Stimulated activated CD8-positive, alpha-beta memory T cell treated with anti-CD3 and anti-CD28 coated beads, Interleukin-15, amount 100 ng/mL, for 24 hours (primary cell): ENCODE measurements at places on chromosomes 3 and 15.

- DNase-seq: no peak
Measured at GRCh38 chr3:196047391-196048030, 34.4 kb downstream of the TFRC start.

GRCh38 chr3:140277886-140278285 is 342.9 kb downstream of the CLSTN2 start:
- no peak for DNase-seq

DNA sequence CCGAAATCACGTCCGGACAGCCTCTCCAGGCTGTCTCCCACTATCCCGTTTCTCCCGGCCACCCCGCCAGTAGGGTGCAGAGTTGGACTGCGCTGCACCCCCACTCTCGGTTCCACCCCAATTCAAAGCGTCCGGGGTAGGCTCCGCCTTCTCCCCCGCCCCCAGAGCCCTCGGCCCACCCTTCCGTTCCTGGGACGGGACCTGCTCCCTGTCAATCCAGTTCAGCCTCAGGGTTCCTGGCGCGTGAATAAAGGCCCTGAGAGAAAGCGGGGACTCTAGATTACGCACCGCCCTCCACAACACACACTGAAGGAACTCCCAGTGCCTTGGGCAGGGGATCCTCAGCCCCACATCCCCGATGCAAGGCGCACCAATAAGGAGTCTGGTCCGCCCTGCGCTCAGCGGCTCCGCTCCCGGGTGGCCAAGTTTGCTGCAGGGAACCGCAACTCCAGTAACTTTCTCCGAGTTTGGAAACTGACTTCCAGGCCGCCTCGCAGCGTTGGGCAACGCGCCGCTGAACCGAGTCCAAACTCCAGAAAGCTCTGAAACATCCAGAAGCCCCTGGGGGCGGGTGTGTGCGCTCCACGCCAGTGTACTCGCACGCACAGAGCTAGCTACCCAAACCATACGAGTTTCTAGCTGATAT is 1.9 kb downstream of the ADAMTS9 start:
- no peak for DNase-seq

DNA sequence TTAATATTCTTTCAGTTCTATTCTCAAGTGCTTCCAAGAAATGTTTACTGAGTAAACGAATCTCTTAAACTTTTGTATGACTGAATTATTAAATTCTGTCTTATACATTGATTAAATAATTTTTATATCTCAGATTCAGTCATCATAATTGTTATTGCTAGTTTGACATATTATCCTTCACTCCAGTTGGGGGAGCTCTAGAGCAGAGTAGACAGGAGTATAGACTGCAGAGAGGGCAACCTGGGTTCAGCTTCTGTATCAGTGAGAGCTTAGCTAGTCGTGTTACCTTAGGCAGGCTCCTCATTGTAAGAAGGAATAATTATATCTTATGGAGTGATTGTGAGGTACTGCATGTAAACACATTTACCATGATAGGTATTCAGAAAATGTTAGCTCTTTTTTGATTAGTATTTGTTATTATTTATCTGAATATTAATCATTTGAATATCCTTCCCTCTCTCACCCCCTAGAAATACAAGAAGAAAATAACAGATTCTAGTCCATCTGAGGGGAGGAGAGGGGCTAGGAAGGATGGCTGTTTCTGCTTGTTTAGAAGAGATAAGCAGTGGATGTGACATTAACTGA is 31.0 kb upstream of the ZCWPW2 start:
- no peak for DNase-seq

GRCh38 chr3:4841776-4842440 is 137.3 kb upstream of the BHLHE40 start:
- no peak for DNase-seq

- no peak for DNase-seq
Measured at GRCh38 chr3:21621181-21621651, 129.8 kb downstream of the ZNF385D start.

GRCh38 chr3:59809710-59810444 is 760.1 kb upstream of the CFAP20DC start:
- DNase-seq: no peak

GRCh38 chr3:40844896-40845295 is 320.1 kb downstream of the ZNF621 start:
- DNase-seq: no peak

DNA sequence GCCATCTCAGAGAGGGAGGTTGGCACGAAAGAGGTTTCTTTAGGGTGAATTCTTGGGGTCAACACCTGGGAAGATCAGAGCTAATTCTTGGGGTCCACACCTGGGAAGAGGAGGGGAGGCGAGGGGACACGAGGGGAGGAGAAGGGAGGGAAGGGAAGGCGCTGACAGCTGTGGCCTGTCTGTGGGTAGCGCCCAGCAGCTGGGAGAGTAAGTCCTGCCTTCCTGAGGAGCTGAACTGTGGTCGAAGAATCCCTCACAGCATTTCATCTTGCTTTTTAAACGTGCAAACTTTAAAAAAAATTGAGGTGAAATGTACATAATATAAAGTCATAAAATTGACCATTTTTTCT is 63.2 kb upstream of the CGNL1 start:
- DNase-seq: no peak

GRCh38 chr3:161354554-161354953 is 16.8 kb downstream of the SPTSSB start:
- no peak for DNase-seq

- DNase-seq: no peak
Measured at GRCh38 chr3:45321607-45322391, 66.6 kb upstream of the LARS2 start.

- DNase-seq: no peak
Measured at GRCh38 chr3:122246199-122246598, 62.7 kb downstream of the CASR start.

DNA sequence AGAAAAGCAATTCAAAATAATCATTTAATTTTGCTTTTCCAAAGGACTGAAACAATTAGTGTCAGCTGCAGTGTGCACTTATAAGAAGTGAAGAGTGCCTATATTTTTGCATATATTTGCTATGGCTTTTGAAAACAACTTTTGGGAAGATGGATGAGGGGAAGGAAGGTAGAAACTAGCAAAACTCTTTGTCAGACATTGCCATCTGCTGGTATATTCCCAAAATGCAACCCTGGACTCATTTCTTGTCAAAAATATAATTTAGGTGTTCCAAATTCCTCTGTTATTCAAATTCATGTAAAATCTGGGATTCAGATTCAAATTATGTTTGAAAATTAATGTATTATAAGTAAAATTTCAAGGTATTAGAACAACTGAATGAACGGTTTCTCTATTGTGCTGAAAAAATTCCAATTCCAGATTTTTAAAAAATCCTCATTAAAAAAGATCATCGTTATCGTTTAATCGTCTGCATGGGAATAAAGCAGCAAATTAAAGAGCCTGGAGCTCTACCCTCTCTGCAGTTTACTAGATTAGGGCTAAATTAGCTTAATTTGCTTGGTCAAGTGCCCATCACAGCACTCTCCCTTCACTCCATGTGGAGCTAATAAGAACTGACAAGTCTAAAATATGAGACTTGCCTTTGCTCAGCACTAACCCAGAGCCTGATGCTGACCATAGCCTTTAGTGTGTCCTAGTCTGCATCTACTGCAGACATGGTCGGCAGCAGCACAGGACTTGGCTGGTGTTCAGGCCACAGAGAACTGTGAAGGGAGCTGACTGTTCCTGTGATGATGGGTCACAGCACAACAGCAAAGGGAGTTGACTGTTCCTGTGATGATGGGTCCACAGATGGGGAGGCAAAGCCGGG is 67.9 kb upstream of the MITF start:
- DNase-seq: no peak

DNA sequence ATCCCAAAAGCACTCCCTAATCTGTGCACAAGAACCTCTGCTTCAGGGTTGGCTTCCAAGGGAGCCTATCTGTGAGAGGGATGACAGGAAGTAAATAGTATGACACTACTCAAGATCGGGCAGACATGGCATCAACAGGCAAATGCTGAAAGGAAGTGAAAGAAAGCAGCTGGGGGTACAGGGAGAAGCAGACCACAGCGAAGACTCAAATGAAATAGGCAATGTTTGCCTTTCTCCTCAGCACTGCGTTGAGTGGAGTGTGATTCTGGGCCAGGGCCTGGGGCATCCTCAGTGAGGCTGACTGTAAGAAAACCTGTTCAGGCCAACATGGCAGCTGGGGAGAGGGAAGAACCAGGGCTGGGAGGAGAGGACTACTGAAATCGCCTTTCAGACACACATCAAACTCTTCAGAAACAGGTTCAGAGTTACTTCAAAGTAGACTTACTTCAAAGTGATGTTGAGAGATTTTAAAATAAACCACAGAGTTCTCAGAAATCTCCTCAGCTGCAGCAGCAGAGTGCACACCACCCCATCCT is 96.6 kb downstream of the SLC9A9 start:
- DNase-seq: peak; percentile 3

DNA sequence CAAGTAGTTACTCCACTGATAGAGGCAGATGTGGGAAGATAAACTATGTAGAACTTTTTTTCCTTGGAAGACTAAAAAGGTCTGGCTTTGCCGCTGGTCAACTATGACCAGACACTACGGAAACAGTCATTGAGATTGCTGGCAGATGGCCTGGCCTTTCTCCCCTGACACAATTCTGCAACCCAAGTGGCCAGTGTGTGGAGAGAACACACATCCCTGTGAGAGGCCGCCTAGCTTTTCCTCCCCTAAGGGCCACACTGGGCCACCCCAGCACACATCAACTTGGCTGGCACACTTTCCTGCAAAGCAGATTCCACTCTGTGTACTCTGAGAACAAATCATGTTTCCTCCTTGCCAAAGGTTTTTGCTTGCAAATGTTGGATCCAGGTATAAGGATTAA is 10.4 kb upstream of the TJP1 start:
- no peak for DNase-seq

- no peak for DNase-seq
Measured at GRCh38 chr15:96234109-96234892, 96.2 kb upstream of the NR2F2 start.

- DNase-seq: no peak
Measured at GRCh38 chr3:158961471-158961870, 159.6 kb downstream of the MFSD1 start.

DNA sequence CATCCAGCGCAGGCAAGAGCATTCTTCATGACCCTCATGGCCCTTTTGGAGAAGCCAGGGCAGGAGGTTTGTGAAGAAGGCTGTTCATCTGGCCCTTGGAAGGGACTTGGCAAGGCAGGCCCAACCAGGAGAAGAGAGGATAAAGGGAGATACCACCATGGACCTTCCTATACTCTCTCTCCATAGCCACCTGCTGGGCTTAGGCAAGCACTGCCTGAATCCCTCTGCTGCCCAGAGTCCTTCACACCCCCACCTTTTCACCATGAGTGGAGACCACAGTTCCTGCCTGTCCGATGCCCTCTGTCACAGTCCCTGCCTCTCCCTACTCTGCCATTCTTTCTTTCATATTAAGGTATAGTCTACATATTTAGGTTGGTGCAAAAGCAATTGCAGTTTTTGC is 10.6 kb upstream of the SFMBT1 start:
- DNase-seq: no peak

- no peak for DNase-seq
Measured at GRCh38 chr3:84039099-84039498, 919.7 kb upstream of the CADM2 start.

DNA sequence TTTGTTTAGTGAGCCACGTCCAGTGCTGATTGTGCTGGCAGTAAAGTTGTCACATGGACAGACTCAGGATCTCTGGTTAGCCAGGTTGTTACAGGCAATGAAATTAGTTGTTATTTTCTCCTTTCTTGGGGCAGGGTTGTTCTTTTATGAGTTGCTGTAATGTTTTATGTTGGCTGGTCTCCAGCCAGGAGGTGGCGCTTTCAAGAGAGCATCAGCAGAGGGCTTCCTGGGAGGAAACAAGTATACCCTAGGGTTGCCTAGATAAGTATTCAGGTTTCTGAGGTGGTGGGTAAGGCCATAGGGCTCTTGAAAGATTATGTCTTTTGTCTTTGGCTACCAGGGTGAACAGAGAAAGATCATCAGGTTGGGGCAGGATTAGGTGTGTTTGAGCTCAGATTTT is 14.5 kb upstream of the CFAP20DC start:
- no peak for DNase-seq

DNA sequence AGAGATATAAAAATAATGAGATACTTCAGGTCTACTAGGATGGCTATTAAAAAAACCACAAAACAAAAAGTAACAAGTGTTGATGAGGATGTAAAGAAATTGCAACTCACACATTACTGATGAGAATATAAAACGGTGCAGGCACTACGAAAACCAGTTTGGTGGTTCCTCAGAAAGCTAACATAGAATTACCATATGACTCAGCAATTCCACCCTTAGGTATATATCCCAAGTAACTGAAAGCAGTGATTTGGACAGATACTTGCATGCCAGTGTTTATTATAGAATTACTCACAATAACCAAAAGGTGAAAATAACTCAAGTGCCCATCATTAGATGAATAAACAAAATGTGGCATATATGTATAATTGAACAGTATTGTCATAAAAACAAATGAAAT is 87.5 kb upstream of the MELTF start:
- DNase-seq: no peak

GRCh38 chr3:79038636-79039035 is 729.2 kb downstream of the ROBO1 start:
- DNase-seq: no peak

- no peak for DNase-seq
Measured at GRCh38 chr15:92451225-92451825, 57.6 kb downstream of the ST8SIA2 start.

- no peak for DNase-seq
Measured at GRCh38 chr3:59920822-59921221, 871.0 kb upstream of the CFAP20DC start.

DNA sequence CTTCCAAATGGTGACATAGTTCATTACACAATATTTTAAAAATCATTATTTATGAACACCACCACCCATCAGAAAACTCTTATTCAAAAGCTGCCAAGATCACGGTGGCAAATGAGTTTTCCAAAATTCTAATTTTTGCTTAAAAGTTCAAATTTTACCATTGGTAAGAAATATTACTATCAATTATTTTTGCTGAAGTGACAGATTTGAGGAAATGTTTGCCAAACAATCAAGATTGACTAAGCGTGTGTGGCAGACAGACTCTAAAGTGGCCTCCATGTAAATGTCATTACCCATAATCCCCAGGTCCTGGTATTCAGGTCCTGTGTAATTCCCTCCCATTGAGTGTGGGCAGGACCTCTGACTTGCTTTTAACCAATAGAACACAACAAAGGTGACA is 35.0 kb downstream of the ZNF280D start:
- no peak for DNase-seq

DNA sequence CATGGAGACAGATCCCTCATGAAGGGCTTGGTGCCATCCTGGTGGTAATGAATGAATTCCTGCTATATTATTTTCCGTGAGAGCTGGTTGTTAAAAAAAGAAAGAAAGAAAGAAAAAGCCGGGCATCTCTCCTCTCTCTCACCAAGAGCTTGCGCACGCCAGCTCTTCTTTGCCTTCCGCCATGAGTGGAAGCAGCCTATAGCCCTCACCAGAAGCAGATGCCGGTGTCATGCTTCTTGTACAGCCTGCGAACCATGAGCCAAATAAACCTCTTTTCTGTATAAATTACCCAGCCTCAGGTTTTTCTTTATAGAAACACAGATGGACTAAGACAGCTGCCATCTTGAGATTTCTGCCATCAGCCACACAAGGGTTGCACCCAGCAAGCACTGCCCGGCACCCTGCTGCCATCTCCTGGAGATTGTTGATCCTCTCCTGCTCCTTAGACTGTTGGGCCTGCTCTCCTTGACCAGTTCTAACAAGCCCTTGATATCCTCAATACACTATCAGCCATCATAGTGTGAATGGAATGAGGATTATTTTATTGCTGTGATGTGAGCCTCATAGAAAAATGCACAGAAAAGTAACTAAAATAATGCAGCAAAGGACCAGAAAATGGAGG is 3.5 kb upstream of the AHSG start:
- no peak for DNase-seq
